ENCODE measurements at places on chromosomes 16 and 17.

GRCh38 chr16:1942047-1942809, 771 bp downstream of the MSRB1 start:
- no peak for DNase-seq

DNA sequence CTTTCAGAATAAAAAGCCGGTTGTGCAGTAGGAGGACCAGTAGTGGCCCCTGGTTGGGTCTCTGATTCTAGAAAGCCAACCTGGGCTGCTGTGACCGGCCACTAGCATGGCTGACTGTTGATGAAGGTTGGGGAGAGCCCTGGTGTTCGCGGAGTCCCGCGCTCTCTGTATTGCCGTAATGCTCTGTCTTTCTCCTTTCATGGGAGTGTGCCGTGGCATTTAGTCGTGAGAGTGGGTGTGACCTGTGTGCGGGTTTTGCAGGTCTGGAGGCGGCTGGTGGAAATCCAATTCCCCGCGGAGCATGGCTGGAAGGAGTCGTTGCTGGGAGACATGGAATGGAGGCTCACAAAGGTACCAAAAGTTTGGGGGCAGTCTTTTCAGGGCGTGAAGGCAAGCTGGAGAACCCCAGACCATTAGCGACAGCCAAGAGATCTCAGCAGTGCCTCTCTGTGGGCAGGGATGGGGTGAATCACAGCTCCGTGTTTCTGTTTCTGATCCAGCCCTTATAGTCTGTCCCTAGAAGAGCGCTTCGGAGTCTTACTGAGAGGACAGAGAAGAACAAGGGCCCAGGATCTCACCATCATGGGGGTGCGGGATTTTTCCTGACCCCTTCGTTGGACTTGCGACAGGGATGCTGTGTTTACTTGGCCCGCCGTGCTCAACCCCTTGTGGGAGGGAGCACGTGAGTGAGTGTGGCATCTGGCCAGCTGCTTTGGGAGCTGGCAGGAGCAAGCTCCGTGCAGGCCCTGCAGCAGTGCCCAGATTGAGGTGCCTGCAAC, 56.5 kb downstream of the RNF213 start:
- DNase-seq, result no peak

DNA sequence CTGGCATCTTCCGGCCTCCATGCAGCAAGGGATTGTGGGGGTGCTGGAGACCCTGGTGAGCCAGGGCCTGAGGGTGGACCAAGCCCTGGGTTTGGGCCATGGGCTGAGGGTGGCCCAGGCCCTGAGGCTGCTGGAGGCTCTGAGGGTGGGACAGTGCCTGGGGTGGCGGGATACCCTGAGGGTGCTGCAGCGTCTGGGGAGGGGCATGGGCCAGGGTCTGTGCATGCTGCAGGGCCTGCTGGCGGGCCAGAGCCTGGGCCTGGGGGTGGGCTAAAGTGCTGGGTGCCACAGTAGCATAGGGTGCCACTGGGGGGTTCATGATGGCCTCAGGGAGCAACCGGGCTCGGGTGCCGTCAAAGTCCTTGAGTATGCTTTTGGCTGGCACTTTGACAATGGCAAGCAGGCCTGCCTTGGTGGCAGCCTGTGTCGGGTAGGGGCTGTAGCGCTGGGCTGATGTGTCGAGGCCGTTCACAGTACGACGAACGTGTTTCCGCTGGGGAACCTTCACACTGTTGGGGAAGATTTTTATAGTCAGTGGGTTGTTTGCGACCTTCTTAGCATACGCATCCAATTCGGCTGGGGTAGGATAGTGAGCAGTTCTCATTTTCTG, 15.6 kb downstream of the TRAF4 start:
- no peak for DNase-seq

- DNase-seq, result no peak
These were observed 16.6 kb upstream of the ERN1 start for GRCh38 chr17:64146418-64147109.

GRCh38 chr16:1356061-1356900, 4.5 kb downstream of the GNPTG start:
- DNase-seq, result no peak

DNA sequence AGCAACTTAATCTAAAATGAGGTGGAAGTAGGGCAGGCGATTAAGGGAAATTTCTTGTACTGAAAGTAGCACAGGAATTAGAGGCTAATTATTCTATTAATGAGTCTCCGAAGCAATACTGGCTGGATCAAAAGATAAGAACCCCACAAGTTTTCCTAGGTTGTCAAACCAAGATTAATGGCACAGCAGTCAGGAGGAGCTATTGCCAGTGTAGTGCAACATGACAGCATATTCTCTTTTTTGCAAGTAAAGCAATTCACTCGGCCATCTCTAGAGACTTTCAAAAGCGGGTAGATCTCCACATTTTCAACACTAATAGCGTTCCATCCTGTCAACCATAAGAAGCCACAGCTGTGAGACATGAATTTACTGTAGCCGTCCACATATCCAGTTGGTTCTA, 81.2 kb downstream of the CYB561 start:
- DNase-seq, result peak; percentile 16

DNA sequence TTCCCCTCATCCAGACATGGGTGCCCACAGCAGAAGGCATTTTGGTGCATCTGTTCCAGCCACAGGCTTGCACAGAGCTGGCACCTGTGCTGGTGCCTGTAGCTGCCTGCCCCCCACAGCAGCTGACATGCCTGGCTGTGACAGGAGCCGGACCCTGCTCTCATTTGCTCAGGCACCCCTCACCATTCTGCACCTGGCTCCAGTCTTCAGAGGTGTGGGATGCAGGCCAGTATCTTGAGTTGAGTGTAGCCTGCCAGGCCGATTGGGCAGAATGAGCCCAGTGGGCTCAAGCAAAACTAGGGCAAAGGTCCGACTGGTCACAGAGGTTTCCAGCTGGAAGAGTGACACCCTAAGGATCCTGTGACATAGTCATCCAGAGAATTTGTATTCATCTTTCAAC, 887.7 kb downstream of the CDH11 start:
- DNase-seq, result no peak

DNA sequence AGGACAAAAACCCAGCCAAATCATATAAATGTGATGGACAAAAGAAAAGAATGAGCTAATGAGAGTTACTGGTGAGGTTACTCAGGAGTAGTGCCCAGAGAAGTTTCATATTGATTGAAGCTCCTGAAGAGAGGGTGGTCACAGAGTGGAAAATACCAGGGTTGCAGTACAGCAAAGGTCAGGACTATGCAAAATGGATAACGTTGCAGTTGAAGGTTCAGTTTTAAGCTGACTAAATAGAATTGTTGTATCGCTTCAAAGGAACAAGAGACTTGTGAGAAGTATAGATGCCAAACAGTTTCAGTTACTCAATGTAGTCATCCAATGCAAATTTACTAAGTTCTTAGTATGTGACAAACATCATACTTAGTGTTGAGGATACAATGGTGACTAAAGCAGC, 47.1 kb downstream of the ABCA8 start:
- peak; percentile 22 for DNase-seq

DNA sequence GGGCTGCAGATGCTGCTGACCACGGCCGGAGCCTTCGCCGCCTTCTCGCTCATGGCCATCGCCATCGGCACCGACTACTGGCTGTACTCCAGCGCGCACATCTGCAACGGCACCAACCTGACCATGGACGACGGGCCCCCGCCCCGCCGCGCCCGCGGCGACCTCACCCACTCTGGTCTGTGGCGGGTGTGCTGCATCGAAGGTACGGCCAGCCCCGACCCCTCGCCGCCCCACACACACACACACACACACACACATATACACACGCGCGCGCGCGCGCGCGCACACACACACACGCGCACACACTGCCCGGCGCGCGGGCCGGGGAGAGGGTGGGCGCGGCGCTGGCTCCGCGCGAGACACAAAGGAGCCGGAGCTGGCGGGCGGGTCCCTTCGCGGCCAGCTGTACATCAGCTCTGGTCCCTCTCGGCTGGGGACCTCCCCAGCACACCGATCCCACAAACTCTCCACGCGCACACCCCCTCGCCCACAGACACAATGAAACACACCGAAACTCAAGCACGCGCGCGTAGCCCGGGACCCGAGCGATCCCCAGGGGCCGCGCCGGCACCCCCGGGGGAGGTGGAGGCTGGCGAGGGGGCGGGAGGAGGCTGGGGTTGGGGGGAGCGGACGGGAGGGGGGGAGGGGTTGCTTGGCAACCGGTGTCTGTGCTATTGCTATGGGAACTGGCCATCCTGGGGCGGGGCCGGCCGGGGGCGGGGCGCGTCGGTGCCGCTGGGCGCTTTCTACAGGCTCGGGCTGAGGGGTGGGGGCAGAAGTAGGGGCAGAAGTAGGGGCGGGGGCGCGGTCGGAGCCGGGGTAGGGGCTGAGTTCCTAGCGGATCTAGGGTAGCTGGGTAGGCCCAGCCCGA, 658 bp downstream of the CACNG4 start:
- DNase-seq, result peak; percentile 95

- no peak for DNase-seq
These were observed 6.7 kb upstream of the GOSR2 start for GRCh38 chr17:46916211-46916610.

DNA sequence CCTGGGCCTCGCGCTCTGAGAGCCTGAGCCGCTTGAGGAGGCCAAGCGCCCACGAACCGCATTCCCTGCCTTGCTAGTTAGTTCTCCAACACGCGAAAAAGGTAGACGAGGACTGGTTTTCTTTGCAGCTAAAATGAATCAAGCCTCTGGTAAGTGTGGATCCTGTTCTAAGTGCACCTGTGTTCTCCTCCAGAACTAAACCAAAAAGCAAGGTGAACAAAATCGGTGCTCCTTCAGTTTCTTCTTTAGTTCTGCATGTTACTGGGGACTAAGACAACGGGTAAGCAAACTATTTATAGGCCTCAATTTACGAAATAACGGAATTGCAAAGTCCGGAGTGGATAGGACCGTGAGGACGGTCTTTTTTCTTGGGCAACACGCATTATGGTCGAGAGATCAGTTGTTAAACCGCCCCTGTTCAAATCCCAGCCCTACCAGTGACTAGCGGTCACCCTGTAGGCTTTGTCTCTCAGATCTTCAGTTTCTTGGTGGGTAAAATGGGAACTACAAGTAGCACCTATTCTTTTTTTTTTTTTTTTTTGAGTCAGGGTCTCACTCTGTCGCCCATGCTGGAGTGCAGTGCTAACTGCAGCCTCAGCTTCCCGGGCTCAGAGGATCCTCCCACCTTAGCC, 993 bp upstream of the ANKRD11 start:
- DNase-seq, result peak; percentile 51

- peak; percentile 73 for DNase-seq
These were observed 32.4 kb downstream of the DCAKD start for GRCh38 chr17:45018848-45019711.

- peak; percentile 22 for DNase-seq
These were observed 2.7 kb downstream of the TBCD start for GRCh38 chr17:82754297-82755208.

GRCh38 chr16:88357317-88358022, 25.3 kb upstream of the ZNF469 start:
- DNase-seq, result no peak

- no peak for DNase-seq
These were observed 24.5 kb downstream of the GFOD2 start for GRCh38 chr16:67694611-67695010.

- DNase-seq, result no peak
These were observed 6.7 kb upstream of the TOB1 start for GRCh38 chr17:50872710-50873424.

- DNase-seq, result no peak
These were observed 129.9 kb upstream of the CIBAR2 start for GRCh38 chr16:85242140-85242539.

- DNase-seq, result no peak
These were observed 480.0 kb downstream of the PMP22 start for GRCh38 chr17:14784997-14785696.

DNA sequence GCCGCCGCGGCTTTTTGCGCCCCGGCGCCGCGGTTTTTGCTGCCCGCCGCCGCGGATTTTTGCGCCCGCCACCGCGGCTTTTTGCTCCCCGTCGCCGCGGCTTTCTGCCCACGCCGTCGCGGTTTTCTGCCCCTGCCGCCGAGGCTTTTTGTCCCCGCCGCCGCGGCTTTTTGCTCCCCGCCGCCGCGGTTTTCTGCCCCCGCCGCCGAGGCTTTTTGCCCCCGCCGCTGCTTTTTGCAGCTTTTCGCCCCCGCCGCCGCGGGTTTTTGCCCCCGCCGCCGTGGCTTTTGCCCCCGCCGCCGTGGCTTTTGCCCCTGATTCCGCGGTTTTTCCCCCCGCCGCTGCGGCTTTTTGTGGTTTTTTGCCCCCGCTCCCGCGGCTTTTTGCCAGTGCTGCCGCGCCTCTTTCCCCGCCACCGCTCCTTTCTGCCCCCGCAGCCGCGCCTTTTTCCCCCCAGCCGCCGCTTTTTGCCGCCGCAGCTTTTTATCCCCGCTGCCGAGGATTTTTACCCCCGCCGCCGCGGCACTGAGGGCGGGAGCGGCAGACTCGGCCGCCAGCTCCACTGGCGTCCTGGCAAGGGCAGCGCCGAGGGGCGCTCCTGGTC, 518.6 kb upstream of the WSB1 start:
- no peak for DNase-seq

- DNase-seq, result no peak
These were observed 67.6 kb downstream of the USP31 start for GRCh38 chr16:23081675-23082119.

DNA sequence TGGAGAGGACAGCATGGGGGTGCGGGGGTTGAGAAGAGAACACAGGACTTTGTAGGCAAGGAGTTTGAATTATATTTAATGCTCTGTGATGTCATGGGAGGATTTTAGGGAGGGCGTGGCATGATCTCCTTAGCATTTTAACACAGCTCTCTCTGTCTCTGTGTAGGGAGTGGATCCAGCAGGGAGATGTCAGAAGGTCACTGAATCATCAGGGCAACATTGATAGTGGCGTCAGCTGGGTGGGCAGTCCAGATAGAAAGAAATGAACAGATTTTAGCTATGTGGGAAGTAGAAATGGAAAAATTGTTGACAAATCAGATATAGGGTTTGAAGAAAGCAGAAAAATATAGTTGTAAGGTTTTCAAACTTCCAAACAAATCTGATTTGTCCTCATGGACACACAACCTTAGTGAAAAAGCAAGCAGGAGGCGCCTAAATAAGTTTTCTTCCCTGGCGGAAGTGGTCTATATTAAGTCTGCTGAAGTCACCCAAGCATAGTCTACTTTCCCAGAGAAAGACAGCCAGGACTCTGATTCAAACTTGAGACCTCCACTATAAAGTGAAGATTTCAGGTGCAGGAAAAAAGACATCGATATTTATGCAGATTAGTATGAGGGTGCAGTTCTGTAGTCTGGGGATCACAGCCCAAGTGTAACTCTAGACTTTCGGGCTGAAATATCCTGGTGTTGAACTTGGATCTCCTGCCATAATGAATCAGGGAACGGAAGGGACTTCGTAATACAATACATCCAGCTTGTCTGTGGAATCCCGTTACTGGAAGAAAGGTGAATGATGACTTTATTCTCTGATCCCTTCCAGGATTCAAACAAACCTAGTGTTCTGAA, 10.1 kb upstream of the PCTP start:
- no peak for DNase-seq

- no peak for DNase-seq
These were observed 4.1 kb downstream of the PRPSAP2 start for GRCh38 chr17:18862011-18862410.

GRCh38 chr17:40356990-40357881, 7.3 kb downstream of the GJD3 start:
- no peak for DNase-seq
